ENCODE measurements at places on chromosomes 16 and 17.
A peak's percentile ranks its signal among the peaks of the same experiment; 100 is the strongest.

GRCh38 chr17:7486181-7486580 lies 2.0 kb downstream of the POLR2A start:
- H3K27me3 ChIP-seq, result no peaks in the 10 kb centered on the region
- H3K27ac ChIP-seq, result peak overlapping the region; percentile 100
- H3K4me3 ChIP-seq, result peak overlapping the region; percentile 14
- DNase-seq, result no peak

DNA sequence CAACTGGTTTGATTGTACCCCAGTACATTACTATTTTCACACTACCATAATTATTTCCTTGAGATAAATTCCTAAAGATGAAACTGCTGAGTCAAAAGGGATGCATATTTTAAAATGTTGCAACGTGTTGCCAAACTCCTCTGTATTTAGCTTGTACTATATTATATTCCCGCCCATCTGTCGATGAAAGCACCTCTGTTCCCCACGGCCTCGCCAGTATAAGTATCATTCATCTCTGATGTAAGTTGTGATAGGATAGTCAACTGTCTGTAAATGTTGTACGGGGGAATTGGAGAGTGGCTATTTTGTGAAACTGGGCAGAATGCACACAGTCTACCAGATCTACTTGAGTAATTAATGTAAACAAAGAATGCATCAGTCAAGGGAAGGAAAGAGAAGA lies 47.7 kb upstream of the TNRC6A start:
- no peaks in the 10 kb centered on the region for H3K36me3 ChIP-seq
- H3K27me3 ChIP-seq, result no peaks in the 10 kb centered on the region
- H3K4me1 ChIP-seq, result no peaks in the 10 kb centered on the region
- no peak overlapping the region for H3K27ac ChIP-seq

- no peaks in the 10 kb centered on the region for H3K27me3 ChIP-seq
- peaks cover 6% of the 10 kb centered on the region for H3K4me1 ChIP-seq
- H3K36me3 ChIP-seq, result no peaks in the 10 kb centered on the region
- no peak for DNase-seq
- H3K4me3 ChIP-seq, result no peak overlapping the region
- no peak overlapping the region for H3K27ac ChIP-seq
Measured at GRCh38 chr17:59751955-59752413, 44.5 kb downstream of the VMP1 start.

GRCh38 chr16:30559690-30560089 lies 1.5 kb upstream of the ZNF764 start:
- no peaks in the 10 kb centered on the region for H3K27me3 ChIP-seq
- no peak for DNase-seq
- no peak overlapping the region for H3K27ac ChIP-seq
- H3K4me3 ChIP-seq, result no peak overlapping the region

DNA sequence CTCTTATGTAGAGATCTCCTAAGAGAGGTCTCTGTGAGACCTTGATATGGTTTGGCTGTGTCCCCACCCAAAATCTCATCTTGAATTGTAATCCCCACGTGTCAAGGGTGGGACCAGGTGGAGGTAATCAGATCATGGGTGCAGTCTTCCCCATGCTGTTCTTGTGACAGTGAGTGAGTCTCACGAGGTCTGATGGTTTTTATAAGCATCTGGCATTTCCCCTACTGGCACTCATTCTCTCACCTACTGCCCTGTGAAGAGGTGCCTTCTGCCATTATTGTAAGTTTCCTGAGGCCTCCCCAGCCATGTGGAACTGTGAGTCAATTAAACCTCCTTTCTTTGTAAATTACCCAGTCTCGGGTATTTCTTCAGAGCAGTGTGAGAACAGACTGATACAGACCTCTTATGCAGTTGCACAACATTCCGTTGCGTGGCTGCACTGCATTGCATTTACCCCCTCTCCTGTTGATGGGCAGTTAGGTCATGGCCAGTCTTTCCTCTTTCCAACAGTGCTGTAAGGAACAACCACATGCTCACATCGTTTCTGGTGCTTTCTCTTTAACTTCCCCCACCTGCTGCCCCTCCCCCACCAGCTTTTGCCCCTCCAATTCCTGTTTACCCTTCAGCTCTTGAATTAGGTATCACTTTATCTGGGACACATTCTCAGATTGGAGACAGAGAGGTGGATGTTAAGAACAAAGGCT lies 43.6 kb upstream of the MED9 start:
- no peak overlapping the region for H3K4me3 ChIP-seq
- H3K36me3 ChIP-seq, result no peaks in the 10 kb centered on the region
- H3K27me3 ChIP-seq, result no peaks in the 10 kb centered on the region
- DNase-seq, result no peak
- no peak overlapping the region for H3K27ac ChIP-seq
- no peaks in the 10 kb centered on the region for H3K4me1 ChIP-seq

DNA sequence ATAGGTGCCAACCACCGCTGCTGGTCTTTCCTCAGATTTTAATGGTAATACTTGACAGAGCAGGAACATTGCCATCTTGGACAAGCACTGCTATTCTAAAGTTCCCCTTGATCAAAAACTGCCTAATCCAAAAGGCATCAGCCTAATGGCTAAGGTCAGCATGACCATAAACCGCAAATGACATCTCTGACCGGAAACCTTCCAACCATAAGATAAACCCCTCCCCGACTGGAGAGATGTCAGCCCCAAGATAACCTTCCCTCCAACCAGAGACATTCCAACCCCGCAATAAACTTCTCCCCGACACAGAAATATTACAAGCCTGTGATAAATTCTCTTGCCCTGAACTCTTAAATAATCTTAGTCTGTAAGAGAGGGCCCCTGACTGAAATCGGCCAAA lies 7.4 kb upstream of the DHX40 start:
- H3K36me3 ChIP-seq, result no peaks in the 10 kb centered on the region
- H3K4me3 ChIP-seq, result no peak overlapping the region
- DNase-seq, result no peak
- H3K27me3 ChIP-seq, result no peaks in the 10 kb centered on the region

GRCh38 chr16:85573696-85574641 lies 39.2 kb upstream of the GSE1 start:
- peak overlapping the region; percentile 14 for H3K4me3 ChIP-seq
- no peaks in the 10 kb centered on the region for H3K27me3 ChIP-seq
- H3K27ac ChIP-seq, result peak overlapping the region; percentile 53
- no peak for DNase-seq
- H3K36me3 ChIP-seq, result no peaks in the 10 kb centered on the region

- DNase-seq, result peak; percentile 56
- no peaks in the 10 kb centered on the region for H3K27me3 ChIP-seq
- no peak overlapping the region for H3K4me3 ChIP-seq
- no peaks in the 10 kb centered on the region for H3K36me3 ChIP-seq
- H3K4me1 ChIP-seq, result peaks cover 23% of the 10 kb centered on the region
- peak overlapping the region; percentile 5 for H3K27ac ChIP-seq
Measured at GRCh38 chr16:79607587-79607986, 7.0 kb upstream of the MAF start.

GRCh38 chr17:11547853-11548252 lies 50.4 kb upstream of the DNAH9 start:
- H3K4me1 ChIP-seq, result no peaks in the 10 kb centered on the region
- no peak overlapping the region for H3K4me3 ChIP-seq
- no peak overlapping the region for H3K27ac ChIP-seq
- H3K27me3 ChIP-seq, result no peaks in the 10 kb centered on the region

GRCh38 chr16:25007284-25007984 lies 7.7 kb downstream of the ARHGAP17 start:
- H3K4me3 ChIP-seq, result no peak overlapping the region
- no peak for DNase-seq
- no peaks in the 10 kb centered on the region for H3K36me3 ChIP-seq
- H3K27ac ChIP-seq, result peak overlapping the region; percentile 68
- H3K27me3 ChIP-seq, result no peaks in the 10 kb centered on the region

GRCh38 chr16:27224271-27224737 lies 21.0 kb downstream of the KDM8 start:
- no peaks in the 10 kb centered on the region for H3K27me3 ChIP-seq
- peaks cover 26% of the 10 kb centered on the region for H3K4me1 ChIP-seq
- DNase-seq, result no peak

DNA sequence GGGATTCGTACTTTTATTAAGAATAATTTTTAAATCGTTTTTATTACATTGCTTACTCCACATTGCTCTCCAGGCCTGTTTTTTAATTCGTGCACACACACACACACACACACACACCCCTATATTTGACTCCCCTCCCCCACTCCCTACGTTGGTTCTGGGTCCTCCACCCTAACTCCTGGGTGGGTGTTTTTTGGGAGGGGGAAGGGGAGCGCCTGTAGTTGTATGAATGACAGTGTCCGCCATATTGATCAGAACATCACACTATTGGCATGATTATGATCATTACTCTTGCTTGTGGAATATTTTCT lies 1.3 kb downstream of the GNAO1 start:
- H3K36me3 ChIP-seq, result no peaks in the 10 kb centered on the region
- H3K4me1 ChIP-seq, result peaks cover 8% of the 10 kb centered on the region
- no peak for DNase-seq
- H3K27me3 ChIP-seq, result peaks cover 36% of the 10 kb centered on the region
- H3K27ac ChIP-seq, result no peak overlapping the region

DNA sequence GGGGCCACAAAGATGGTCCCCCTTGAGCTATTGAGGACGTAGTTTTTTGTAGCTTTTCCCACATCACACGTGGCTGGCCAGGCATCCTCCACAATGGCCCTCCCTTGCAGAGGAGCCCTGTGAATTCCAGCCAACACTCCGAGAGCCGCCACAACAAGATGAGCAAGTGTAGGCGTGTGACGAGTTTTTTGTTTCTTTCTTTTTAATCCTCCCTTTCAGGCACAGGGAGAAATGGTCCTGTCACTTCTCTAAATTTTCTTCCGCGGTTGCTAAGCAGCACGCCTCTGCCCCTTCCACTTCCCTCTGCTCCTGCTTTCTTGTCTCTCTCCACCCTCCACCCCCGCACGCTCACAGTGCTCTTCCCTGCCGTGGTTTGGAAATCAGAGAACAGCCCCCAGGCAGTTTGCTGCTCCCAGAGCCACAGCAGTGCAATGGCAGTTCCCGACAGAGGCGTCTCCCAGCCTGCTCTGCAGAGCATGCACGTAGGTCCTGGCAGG lies 68.0 kb upstream of the MRTFB start:
- H3K27me3 ChIP-seq, result no peaks in the 10 kb centered on the region
- H3K36me3 ChIP-seq, result no peaks in the 10 kb centered on the region
- H3K4me3 ChIP-seq, result peak overlapping the region; percentile 46
- DNase-seq, result peak; percentile 48

DNA sequence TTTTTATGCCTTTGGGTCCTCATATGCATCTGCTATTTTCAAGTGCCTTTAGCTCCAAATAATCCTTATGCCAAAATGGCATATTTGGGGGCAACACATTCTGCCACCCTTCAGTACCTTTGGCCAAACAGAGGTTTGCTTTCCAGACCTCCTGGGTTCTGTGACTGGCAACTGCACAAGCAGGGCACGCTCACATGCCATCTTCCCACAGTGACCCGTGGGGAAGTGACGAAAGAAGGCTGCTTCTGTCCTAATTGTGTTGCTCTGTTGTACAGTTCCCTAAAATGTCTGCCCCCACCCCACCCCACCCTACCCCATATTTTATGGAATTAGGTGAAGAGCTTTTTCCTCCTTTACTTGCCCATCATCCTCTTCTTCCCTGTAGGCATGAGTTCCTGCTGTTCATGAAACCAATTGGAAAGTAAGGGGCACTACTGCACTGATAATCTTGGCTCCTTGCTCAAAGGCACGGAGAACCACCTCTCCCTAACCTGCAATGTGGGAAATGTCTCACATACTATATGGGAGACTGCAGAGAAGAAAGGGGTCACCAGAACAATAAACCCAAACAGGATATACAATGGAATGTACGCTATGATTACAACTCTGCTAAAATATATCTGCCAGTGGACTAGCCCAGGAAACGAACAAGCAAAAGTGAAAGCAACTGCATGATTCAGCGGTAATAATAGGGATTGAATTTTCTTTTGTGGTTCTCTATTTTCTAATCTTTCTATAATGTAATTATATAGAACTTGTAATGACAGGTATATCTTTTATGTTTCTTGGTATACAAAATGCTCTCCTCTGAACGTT lies 3.3 kb upstream of the SLFN12L start:
- peak overlapping the region; percentile 46 for H3K27ac ChIP-seq
- H3K27me3 ChIP-seq, result no peaks in the 10 kb centered on the region
- H3K36me3 ChIP-seq, result no peaks in the 10 kb centered on the region
- DNase-seq, result peak; percentile 15
- H3K4me3 ChIP-seq, result peak overlapping the region; percentile 37

GRCh38 chr16:31063495-31063842 lies 10.6 kb downstream of the ZNF668 start:
- H3K27me3 ChIP-seq, result no peaks in the 10 kb centered on the region
- H3K4me3 ChIP-seq, result no peak overlapping the region
- peaks cover 34% of the 10 kb centered on the region for H3K36me3 ChIP-seq
- H3K27ac ChIP-seq, result no peak overlapping the region
- peaks cover 3% of the 10 kb centered on the region for H3K4me1 ChIP-seq
- no peak for DNase-seq

DNA sequence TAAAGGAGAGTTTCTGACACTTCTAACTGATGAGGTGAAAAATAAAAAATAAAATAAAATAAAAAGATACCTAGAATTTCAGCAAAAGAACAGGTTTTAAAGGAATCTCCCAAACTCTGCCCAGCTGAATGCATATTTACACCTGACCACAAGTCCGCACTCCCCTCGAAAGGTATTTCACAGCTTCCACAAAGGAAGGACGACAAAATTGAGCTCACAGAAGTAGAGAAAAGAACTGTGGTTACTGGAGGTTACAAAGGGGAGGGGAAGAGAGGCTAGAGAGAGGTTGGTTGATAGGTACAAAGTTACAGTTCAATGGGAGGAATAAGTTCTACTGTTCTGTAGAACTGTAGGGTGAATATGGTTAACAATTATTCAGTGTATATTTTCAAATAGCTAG lies 5.0 kb downstream of the LITAF start:
- no peaks in the 10 kb centered on the region for H3K36me3 ChIP-seq
- no peak overlapping the region for H3K27ac ChIP-seq
- peaks cover 17% of the 10 kb centered on the region for H3K4me1 ChIP-seq
- no peaks in the 10 kb centered on the region for H3K27me3 ChIP-seq

DNA sequence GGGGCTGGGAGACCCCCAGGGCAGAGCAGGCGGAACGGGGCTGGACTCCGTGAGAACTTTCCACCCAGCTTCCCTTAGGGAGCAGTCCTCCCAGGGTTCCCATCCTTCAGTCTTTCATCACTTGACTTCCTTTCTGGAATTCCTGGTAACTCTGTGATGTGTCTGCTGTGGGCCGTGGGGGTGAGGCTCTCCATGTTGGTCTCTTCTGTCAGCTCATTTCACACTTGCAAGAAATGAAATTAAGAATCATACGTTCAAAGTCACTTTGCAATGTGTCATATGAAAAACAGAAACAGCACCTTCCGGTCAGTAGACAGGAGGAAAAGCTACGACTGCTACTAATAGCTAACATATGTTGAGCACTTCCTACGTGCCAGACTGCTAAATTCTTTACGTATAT lies 5.4 kb upstream of the BBS2 start:
- H3K27me3 ChIP-seq, result no peaks in the 10 kb centered on the region
- H3K36me3 ChIP-seq, result no peaks in the 10 kb centered on the region
- H3K4me1 ChIP-seq, result no peaks in the 10 kb centered on the region
